ENCODE measurements at places on chromosomes 6 and 20. TPM values are rescaled to one million over a fixed set of nuclear protein-coding genes. Genes with fewer than 3 reads are reported as not detected.

- no peak for DNase-seq
Observed at GRCh38 chr6:96721227-96721626, 116.0 kb downstream of the GPR63 start.

DNA sequence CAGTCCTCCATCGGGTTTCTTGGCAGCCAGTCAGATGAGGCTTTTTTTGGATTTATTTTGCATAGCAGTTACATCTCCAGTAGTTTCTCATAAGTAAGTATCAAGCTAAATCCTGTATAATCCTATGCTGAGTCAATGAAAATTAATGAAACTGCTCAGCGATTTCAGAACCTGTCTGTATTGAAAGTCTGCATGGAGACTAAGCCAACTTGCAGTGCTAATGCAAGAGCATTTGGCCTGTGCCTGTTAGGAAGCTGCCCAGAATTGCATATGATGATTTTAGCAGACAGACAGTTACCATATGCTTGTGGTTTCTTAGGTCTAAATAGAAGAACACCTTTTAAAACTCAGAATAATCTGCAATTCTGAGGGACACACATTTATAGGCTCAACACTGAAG, 25.2 kb upstream of the LRRN4 start:
- no peak for DNase-seq

- peak; percentile 56 for DNase-seq
Observed at GRCh38 chr6:15662326-15663129, at the start of gene DTNBP1. DTNBP1 (minus strand) TSS chr6:15663028; CDS start chr6:15662869, 159 bp downstream.

GRCh38 chr6:95087394-95088097, 489.8 kb upstream of the MANEA start:
- DNase-seq: peak; percentile 8

- no peak for DNase-seq
Observed at GRCh38 chr6:3650959-3651697, 100.4 kb downstream of the PXDC1 start.

- no peak for DNase-seq
Observed at GRCh38 chr6:30719356-30719755, 796 bp upstream of the TUBB start.

GRCh38 chr20:9136114-9136513, 67.2 kb downstream of the PLCB4 start:
- DNase-seq: no peak

DNA sequence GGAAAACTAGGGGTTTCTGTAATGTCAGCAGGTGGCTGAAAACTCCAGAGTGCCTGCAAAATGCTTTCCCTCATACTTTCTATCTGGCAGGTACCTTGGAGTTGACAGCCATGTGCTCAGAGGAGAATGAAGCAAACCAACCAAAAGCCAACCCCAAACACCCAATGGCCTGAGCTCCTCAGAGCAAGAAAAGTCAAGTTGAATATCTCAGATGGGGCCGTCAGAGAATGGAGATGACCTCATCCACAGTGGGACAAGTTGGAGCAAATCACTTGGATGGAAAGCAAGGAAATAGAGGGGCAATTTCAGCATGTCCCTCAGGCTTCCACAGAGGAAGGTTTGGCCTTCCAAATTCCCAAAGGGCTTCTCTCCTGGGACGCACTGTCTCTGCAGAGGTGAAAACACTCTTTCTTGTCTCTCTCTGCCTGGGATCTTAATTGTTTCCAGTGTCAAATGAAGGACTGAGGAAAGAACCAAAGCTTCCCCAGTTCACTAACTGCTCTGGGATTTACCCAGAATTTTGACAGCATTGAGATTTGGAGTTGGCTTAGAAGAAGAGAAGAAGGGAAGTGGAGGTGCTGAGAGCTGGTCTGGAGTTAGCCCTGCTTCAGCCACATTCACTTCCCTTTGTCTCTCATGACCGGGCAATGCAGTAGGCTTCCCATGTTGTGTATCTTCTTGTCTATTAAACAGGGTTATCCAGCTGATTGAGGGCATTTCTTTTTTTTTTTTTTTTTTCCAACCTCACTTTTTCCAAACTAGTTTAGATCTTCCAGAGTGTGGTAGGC, 42.2 kb downstream of the PRND start:
- no peak for DNase-seq

GRCh38 chr6:170456334-170456733, 96.8 kb downstream of the PSMB1 start:
- DNase-seq: no peak

- DNase-seq: no peak
Observed at GRCh38 chr6:130259557-130259956, 36.8 kb upstream of the SAMD3 start.

DNA sequence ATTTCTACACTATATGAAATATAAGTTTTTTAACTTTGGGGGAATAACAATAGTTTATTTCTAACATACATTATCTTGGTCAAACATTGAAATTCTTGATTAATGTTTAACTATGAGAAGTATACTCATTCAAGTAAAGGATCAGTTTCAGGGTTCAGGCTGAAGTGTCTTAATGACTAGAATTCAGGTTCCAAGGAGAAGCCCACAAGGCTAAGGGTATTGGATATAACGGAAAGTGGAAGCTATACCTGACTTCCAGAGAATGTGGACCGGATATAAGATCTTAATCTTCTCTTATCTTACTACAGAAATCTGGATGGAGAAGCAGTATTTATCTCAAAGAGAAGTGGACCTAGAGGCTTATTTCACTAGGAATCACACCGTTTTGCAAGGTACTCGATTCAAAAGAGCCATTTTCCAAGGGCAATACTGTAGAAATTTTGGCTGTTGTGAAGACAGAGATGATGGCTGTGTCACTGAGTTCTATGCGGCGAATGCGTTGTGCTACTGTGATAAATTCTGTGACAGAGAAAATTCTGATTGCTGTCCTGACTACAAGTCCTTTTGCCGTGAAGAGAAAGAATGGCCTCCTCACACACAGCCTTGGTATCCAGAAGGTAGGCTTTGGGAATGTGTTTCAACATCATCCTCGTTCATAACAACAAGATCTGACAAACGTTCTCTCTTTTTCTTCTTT, at the start of gene TINAG:
TINAG (plus strand) TSS at position 153 of the 697 bp plus-strand sequence; CDS start at position 263, 110 bp downstream.
- DNase-seq: no peak

- no peak for DNase-seq
Observed at GRCh38 chr6:34484391-34484790, 18.5 kb downstream of the PACSIN1 start.

DNA sequence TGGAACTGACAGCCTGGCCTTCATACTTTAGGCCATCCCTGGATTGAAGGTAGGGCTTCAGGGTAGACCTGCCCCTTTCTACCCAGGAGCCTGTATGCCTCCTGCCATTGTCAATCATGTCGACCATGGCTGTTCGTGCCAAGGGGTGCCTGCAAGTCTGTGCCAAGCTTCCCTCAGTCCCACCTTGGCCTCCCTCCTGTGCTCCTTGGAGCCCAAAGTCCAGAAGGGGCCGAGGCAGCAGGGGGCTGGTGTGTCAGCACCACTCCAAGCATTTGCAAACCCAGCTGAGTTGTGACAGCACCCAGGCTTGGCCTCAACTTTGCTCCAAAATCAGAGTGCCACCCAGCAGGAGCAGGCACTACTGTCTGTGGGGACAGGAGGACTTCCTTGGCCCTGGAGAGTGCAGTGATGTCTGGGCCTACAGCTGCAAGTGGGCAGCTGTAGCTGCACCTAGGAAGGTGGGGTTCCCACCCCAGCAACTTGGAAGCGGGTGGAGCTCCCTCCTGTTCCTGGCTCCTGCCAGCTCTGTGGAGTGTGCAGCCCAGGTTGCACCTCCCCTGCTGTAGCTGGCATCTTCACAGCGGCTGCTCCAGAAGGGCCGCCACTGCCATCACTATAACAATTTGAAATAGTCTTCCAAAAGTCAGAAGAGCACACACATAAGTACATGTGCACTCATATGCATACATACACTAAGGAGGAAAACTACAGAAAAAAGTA, 1719.3 kb downstream of the HACE1 start:
- no peak for DNase-seq

- no peak for DNase-seq
Observed at GRCh38 chr6:155968921-155969320, 513.3 kb upstream of the NOX3 start.

DNA sequence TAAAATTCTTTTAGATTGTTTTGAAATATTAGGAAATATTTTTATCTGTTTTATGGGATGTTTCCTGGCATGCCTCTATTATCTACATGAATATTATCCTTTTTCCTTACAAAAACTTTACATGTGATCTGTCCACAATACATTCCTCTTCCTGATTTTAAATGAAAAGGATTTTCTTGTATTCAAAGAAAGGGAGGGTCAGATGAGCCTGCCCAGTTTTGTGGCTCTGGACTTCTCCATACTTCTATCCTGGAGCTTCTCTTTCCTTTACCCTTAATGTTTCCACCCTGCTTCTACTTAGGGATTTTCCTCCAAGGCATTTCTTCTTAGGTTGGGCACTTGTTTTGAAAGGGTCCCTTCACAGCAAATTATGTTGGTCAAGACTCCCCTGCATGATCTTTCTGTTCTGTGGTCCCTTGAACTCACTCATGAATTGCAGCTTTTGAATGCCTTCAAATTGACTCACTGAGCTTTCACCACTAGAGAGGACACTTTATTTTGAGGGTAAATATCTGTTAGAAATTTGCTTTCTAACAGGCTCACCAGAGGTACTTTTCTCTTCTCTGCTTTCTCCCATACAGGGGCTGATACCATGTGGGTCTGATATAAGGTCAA, 104.9 kb downstream of the CENPW start:
- no peak for DNase-seq

DNA sequence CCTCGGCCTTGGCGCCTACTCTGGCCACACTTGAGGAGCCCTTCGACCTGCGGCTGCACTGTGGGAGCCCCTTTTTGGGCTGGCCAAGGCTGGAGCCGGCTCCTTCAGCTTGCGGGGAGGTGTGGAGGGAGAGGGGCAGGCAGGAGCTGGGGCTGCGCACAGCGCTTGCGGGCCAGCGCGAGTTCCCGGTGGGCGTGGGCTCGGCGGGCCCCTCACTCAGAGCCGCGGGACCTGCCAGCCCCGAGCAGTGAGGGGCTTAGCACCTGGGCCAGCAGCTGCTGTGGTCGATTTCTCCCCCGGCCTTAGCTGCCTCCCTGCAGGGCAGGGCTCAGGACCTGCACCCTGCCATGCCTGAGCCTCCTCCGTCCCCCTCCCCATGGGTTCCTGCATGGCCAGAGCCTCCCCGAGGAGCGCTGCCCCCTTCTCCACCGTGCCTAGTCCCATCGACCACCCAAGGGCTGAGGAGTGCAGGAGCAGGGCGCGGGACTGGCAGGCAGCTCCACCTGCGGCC, 136.8 kb downstream of the EPHA7 start:
- DNase-seq: no peak

GRCh38 chr20:41161886-41162285, 24.5 kb downstream of the PLCG1 start:
- DNase-seq: no peak

GRCh38 chr6:112044856-112045255, 9.0 kb upstream of the CCN6 start:
- DNase-seq: no peak

DNA sequence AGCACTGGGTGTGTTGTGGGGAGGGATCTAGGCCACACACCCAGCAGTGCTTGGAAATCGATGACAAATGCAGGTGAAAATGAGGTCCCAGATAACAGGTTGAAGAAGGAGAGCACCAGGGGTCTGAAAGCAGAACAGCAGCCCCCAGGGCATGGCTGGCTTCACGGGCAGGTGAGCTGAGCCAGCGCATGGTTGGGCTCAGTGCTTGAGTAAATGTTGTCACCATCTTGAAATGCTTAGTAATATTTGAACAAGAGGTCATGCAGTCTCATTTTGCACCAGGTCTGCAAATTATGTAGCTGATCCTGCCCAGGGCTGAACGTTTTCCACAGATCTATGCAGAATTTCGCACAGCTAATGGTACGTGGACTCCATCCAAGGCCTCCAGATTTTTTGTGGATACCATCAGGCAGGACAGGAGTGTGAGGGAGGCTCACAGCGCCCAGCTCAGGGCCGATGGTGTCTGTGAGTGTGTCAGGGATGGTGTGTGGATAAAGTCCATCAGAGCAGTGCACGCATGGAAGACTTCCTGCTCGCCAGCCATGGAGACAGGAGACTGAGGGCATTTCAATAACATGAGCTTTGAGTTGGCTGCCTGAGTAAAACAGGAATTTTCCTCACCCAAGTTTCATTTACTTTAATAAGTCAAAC, 53.1 kb upstream of the SNX9 start:
- no peak for DNase-seq

DNA sequence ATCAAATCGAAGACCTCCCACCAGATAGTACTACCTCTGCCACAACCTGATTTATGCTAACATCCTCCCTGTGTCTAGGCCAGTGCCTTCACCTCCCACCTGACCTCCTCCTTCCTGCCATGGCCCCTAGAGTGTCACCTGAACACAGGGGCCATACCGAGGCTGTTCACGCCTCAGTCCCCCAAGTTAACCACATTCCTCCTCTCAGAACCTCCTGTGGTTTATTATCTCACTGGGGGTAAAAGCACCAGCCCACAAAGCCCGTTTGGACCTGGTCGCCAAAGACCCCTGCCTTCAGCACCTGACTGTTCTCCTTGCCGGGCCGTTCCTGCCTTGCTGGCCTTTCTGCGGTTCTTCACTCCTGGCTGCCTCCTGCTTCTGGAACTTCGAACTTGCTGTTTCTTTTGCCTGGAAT, 13.7 kb downstream of the MAS1 start:
- DNase-seq: no peak

DNA sequence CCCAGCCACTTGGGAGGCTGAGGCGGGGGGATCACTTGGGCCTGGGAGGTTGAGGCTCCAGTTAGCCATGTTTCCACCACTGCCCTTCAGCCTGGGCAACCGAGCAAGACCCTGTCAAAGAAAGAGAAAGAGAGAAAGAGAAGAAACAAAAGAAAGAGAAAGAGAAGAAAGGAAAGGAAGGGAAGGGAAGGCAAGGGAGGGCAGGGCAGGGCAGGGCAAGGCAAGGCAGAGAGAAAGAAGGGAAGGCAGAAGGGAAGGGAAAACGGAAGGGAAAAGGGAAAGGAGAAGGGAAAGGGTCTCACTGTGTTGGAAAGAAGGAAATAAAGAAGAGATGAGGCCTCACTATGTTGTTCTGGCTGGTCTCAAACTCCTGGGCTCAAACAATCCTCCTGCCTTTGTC, 47.8 kb upstream of the PBOV1 start:
- DNase-seq: no peak

HMGCLL1 gene
- 2.8 TPM for polyA plus RNA-seq

TAF4 gene
- 21.9 TPM for polyA plus RNA-seq

ITPA gene
- 48.5 TPM for polyA plus RNA-seq

FRK gene
- 5.8 TPM for polyA plus RNA-seq

DNAAF9 gene
- 31.9 TPM for polyA plus RNA-seq

FNDC1 gene
- 41.4 TPM for polyA plus RNA-seq

MRPS10 gene
- polyA plus RNA-seq: 34.3 TPM

KCTD20 gene
- polyA plus RNA-seq: 46.7 TPM

GJA10 gene
- polyA plus RNA-seq: not detected

TGM3 gene
- polyA plus RNA-seq: 0.39 TPM

FHL5 gene
- 0.37 TPM for polyA plus RNA-seq

PI3 gene
- polyA plus RNA-seq: not detected

RIMS4 gene
- 0.73 TPM for polyA plus RNA-seq
